Nasal cavity respiratory epithelium epithelial cell of viscerocranial mucosa (primary cell): ENCODE measurements at places on chromosomes 3 and 15. TPM values are rescaled to one million over a fixed set of nuclear protein-coding genes. Genes with fewer than 3 reads are reported as not detected.

Gene LDHAL6B
- total RNA-seq, result not detected in 2 replicates

Gene ADAMTSL3
- under 0.01 and 0.07 TPM in 2 replicates for total RNA-seq

Gene C2CD4B
- under 0.01 and 0.28 TPM in 2 replicates for total RNA-seq

Gene PIGZ
- total RNA-seq, result 0.34 and 1.3 TPM in 2 replicates

Gene PARL
- 35.3 and 58.8 TPM in 2 replicates for total RNA-seq

Gene ATP8B4
- under 0.01 and 1.00 TPM in 2 replicates for total RNA-seq

Gene CAV3
- not detected in 2 replicates for total RNA-seq

Gene GHSR
- not detected in 2 replicates for total RNA-seq

Gene TBC1D2B
- 13.3 and 43.2 TPM in 2 replicates for total RNA-seq

Gene CDC25A
- 3.0 and 8.2 TPM in 2 replicates for total RNA-seq

Gene KBTBD13
- total RNA-seq, result not detected in 2 replicates

Gene CCR9
- not detected in 2 replicates for total RNA-seq

Gene PPM1M
- 2.7 and 8.1 TPM in 2 replicates for total RNA-seq

Gene PARP15
- total RNA-seq, result under 0.01 and 0.21 TPM in 2 replicates

Gene TM6SF1
- total RNA-seq, result 0.71 and 1.7 TPM in 2 replicates

Gene CFAP91
- total RNA-seq, result 0.07 TPM in 1 of 2 replicates, not detected in the other

Gene ZNF662
- total RNA-seq, result 1.2 and 1.7 TPM in 2 replicates

Gene C3orf22
- not detected in 2 replicates for total RNA-seq

Gene CGNL1
- 1.4 and 1.9 TPM in 2 replicates for total RNA-seq

Gene LMAN1L
- 0.21 TPM in 1 of 2 replicates, not detected in the other for total RNA-seq

Gene RAD51
- total RNA-seq, result 0.28 and 0.34 TPM in 2 replicates

Gene PLSCR5
- not detected in 2 replicates for total RNA-seq

Gene P3H2
- 9.5 and 14.0 TPM in 2 replicates for total RNA-seq

Gene TTC21A
- total RNA-seq, result 0.34 and 2.0 TPM in 2 replicates

Gene FAM107A
- total RNA-seq, result not detected in 2 replicates

Gene CPEB1
- 0.07 TPM in 1 of 2 replicates, not detected in the other for total RNA-seq

Gene SLC12A1
- total RNA-seq, result not detected in 2 replicates

Gene UTS2B
- 0.07 TPM in 1 of 2 replicates, not detected in the other for total RNA-seq

Gene GOLGA8Q
- total RNA-seq, result 0.34 and 1.6 TPM in 2 replicates

Gene MST1R
- 21.9 and 24.4 TPM in 2 replicates for total RNA-seq

Gene CPNE9
- not detected in 2 replicates for total RNA-seq

Gene CPLX3
- not detected in 2 replicates for total RNA-seq

Gene SLC28A2
- not detected in 2 replicates for total RNA-seq

Gene GHRL
- not detected in 2 replicates for total RNA-seq

Gene TGM4
- total RNA-seq, result 0.28 and 0.34 TPM in 2 replicates

Gene ANAPC13
- total RNA-seq, result 50.5 and 66.0 TPM in 2 replicates

Gene OPA1
- 85.9 and 108 TPM in 2 replicates for total RNA-seq

Gene TRIM42
- not detected in 2 replicates for total RNA-seq

Gene LRRC15
- under 0.01 TPM in 1 of 2 replicates, not detected in the other for total RNA-seq

Gene SLCO2A1
- total RNA-seq, result under 0.01 TPM in 2 replicates

Gene MUC4
- total RNA-seq, result 4.3 TPM in 1 of 2 replicates, not detected in the other

Gene RFTN1
- total RNA-seq, result 14.7 and 22.1 TPM in 2 replicates

Gene GPR149
- not detected in 2 replicates for total RNA-seq
